ENCODE measurements at places on chromosomes 2 and 18. TPM values are rescaled to one million over a fixed set of nuclear protein-coding genes. Genes with fewer than 3 reads are reported as not detected.

Gene PRSS56
- not detected for polyA plus RNA-seq

Gene GPR17
- not detected for polyA plus RNA-seq

Gene DPP4
- polyA plus RNA-seq = 0.68 TPM

Gene FHOD3
- not detected for polyA plus RNA-seq

Gene ADRA2B
- polyA plus RNA-seq = not detected

Gene SOX11
- not detected for polyA plus RNA-seq

Gene EPB41L3
- polyA plus RNA-seq = 0.45 TPM

Gene HOXD3
- not detected for polyA plus RNA-seq

Gene MEIS1
- 0.90 TPM for polyA plus RNA-seq

Gene SGPP2
- not detected for polyA plus RNA-seq

Gene TMSB10
- polyA plus RNA-seq = 6,787 TPM

Gene EFEMP1
- not detected for polyA plus RNA-seq

Gene ASAP2
- not detected for polyA plus RNA-seq

Gene ZNF397
- 7.7 TPM for polyA plus RNA-seq

Gene COL4A3
- polyA plus RNA-seq = not detected

Gene DTNB
- polyA plus RNA-seq = 25.4 TPM

Gene ABCA12
- not detected for polyA plus RNA-seq

All from naive B cell (primary cell).